ENCODE measurements at places on chromosomes 7 and 10.

- DNase-seq, result peak; percentile 67
Observed at GRCh38 chr7:29563590-29564495, at the start of gene PRR15. TSS of gene PRR15 (plus strand) at chr7:29563835. CDS start at chr7:29566330, 2,495 bp downstream.

- no peak for DNase-seq
Observed at GRCh38 chr7:130628901-130629300, 39.6 kb downstream of the COPG2 start.

- DNase-seq, result no peak
Observed at GRCh38 chr10:62093863-62094291, 174.8 kb downstream of the RTKN2 start.

DNA sequence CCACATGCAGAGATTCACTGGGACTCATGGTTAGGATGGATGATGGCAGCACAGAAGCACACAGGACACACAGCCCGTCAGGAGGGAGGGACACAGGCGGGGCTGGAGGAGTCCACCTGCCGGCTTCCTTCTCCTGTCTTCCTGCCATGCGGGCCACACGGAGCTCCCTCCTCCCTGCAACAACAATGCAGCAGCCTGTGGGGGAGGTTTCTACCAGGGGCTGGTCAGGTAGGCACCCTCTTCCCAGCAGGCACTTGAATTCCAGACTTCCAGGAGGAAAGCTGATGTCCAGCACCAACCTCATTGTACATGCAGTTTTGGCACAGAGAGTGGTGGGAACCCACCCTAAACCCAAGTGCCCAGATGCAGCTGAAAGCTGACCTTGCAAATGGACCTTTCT lies 341.2 kb downstream of the GLRX3 start:
- DNase-seq, result no peak

DNA sequence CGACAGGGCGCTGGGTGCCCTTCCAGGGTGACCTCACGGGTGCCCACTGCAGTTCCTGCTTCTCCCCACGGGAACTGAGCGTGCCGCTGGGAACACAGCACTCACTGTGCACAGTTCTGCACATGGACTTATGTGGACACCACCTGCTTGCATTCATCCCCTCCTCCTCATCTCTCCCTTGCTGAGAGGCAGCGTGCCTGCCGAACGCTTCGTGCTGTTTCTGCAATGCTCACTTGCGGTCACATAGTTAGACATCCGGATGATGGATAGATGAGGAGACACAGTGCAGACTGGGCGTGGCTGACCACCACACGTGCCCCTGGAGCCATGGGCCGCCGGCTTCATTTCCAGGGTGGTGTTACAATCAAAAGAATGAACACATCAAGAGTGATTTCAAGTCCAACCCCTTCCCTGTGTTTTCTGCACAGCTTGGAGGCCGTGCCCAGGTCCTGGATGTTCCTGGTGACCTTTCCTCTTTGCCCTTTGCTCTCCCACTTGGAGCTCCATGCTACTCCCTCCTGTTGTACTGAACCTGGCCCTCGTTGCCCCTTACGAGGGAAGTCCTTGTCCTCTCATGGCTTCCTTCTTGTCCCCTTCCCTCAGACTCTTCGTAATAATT lies 119.4 kb downstream of the VIPR2 start:
- no peak for DNase-seq

DNA sequence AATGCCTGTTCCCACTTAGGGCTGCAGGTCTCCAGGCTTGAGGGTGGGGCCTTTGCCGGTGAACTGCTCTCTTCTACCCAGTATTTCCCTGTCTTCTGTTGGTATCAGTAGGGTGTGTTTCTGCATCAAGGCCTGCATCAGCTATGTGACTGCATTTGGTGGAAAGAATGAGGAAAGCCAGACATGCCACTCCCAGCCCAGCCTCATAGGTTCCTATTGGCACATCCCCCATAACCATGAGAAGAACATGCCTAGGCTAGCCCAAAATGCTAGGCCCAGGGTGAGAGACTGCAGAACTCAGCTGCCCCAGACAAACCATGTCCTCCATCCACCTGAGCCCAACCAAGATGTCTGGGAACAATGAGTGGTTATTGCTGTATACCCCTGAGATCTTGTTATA lies 380.3 kb upstream of the ADARB2 start:
- DNase-seq, result no peak
